Neural progenitor cell (in vitro differentiated cells): ENCODE measurements at places on chromosomes 2 and 18. TPM values are rescaled to one million over a fixed set of nuclear protein-coding genes. Genes with fewer than 3 reads are reported as not detected.

- H3K4me1 ChIP-seq: peaks cover 30% of the 10 kb centered on the region
- H3K36me3 ChIP-seq: no peaks in the 10 kb centered on the region
- no peaks in the 10 kb centered on the region for H3K27me3 ChIP-seq
- H3K27ac ChIP-seq: no peak overlapping the region
- H3K4me3 ChIP-seq: no peak overlapping the region
Measured at GRCh38 chr2:99987160-99987559, 155.2 kb downstream of the AFF3 start.

DNA sequence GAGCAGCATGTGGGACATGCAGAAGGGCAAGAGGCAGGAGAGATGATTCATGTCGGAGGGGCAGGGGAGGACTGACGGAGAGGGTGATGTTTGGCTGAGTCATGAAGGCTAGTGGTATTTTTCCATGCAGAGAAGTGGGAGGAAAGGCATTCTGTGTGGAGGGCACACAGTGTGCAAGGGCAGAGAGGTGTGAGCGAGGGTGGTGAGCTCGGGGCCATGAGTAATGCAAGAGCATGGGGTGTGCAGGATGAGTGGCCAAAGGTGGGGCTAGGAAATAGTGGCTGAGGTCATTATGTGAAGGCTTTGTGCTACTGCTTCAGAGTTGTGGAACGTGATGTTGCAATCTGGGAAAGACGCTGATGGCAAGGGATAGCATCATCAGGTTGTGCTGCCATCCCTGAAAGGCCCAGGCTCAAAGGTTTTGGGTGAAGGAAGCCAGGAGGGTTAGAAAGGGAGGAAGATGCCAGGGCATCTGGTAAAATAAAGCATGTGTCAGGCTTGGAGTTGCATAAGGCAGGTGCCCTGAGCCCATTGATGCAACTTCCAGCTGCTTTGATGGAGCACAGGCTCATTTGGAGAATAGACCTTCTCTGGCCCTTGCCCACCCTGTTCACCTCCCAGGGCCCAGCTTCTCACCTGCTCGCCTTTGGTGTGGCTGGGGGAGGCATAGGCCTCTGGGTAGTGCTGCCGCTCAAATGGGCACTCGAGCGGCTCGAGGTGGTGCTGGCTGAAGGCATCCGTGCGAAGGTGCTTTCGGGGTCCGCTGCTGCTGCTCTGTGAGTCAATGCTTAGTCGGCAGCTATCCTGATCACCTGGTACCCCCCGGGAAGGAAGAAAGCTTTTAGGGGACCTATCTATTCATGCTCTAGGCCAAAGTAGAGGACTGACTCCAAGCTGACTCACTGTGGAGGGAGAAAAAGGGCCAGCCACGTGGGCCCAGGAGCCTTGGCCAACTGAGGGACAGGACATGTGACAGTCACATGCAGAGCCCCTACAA, 37.5 kb downstream of the PAX8 start:
- H3K36me3 ChIP-seq: no peaks in the 10 kb centered on the region
- H3K27me3 ChIP-seq: no peaks in the 10 kb centered on the region
- H3K27ac ChIP-seq: no peak overlapping the region
- DNase-seq: no peak
- peaks cover 16% of the 10 kb centered on the region for H3K4me1 ChIP-seq

- peaks cover 3% of the 10 kb centered on the region for H3K4me1 ChIP-seq
- no peak overlapping the region for H3K4me3 ChIP-seq
Measured at GRCh38 chr18:41613003-41613609, 341.9 kb upstream of the PIK3C3 start.

- peaks cover 10% of the 10 kb centered on the region for H3K4me1 ChIP-seq
- peak; percentile 82 for DNase-seq
Measured at GRCh38 chr2:143259368-143259958, 130.2 kb downstream of the ARHGAP15 start.

GRCh38 chr2:30136764-30137444, 9.9 kb upstream of the YPEL5 start:
- no peaks in the 10 kb centered on the region for H3K36me3 ChIP-seq
- no peak overlapping the region for H3K4me3 ChIP-seq
- no peaks in the 10 kb centered on the region for H3K27me3 ChIP-seq

GRCh38 chr2:206392118-206392517, 51.2 kb upstream of the ADAM23 start:
- no peaks in the 10 kb centered on the region for H3K36me3 ChIP-seq
- H3K4me1 ChIP-seq: no peaks in the 10 kb centered on the region
- no peak overlapping the region for H3K27ac ChIP-seq
- no peak overlapping the region for H3K4me3 ChIP-seq
- H3K27me3 ChIP-seq: no peaks in the 10 kb centered on the region

GRCh38 chr2:43057026-43057741, 169.2 kb downstream of the ZFP36L2 start:
- no peak for DNase-seq
- H3K27me3 ChIP-seq: no peaks in the 10 kb centered on the region
- H3K27ac ChIP-seq: no peak overlapping the region
- peaks cover 34% of the 10 kb centered on the region for H3K4me1 ChIP-seq
- no peak overlapping the region for H3K4me3 ChIP-seq

- no peak for DNase-seq
- H3K27me3 ChIP-seq: no peaks in the 10 kb centered on the region
- H3K4me3 ChIP-seq: no peak overlapping the region
- no peaks in the 10 kb centered on the region for H3K4me1 ChIP-seq
- H3K27ac ChIP-seq: no peak overlapping the region
- H3K36me3 ChIP-seq: no peaks in the 10 kb centered on the region
Measured at GRCh38 chr18:8515142-8515865, 93.9 kb upstream of the RAB12 start.

GRCh38 chr2:131039535-131039907, 53.7 kb downstream of the FAM168B start:
- peaks cover 17% of the 10 kb centered on the region for H3K27me3 ChIP-seq
- peaks cover 10% of the 10 kb centered on the region for H3K4me1 ChIP-seq
- H3K4me3 ChIP-seq: no peak overlapping the region
- no peak overlapping the region for H3K27ac ChIP-seq

DNA sequence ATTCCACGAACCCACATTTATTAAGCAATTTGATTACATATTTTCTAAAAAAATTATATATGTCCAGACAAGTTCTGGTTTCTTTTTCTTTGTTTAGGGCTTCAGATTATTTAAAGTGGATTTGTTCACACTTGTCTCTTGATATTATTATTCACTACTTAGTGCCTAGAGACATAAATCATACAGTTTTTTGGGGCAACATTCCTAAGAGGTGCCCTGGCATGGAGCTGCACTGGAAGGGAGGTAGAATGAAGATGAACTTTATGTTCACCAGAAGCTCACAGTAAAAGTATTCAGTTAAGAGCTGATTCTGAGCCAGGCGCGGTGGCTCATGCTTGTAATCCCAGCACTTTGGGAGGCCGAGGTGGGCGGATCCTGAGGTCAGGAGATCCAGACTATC, 762.7 kb upstream of the TMEFF2 start:
- no peak overlapping the region for H3K27ac ChIP-seq
- H3K4me1 ChIP-seq: no peaks in the 10 kb centered on the region
- no peaks in the 10 kb centered on the region for H3K27me3 ChIP-seq
- no peak for DNase-seq

GRCh38 chr2:2016651-2017311, 272.5 kb upstream of the PXDN start:
- DNase-seq: no peak
- no peaks in the 10 kb centered on the region for H3K36me3 ChIP-seq
- H3K27ac ChIP-seq: no peak overlapping the region
- H3K4me1 ChIP-seq: peaks cover 36% of the 10 kb centered on the region

DNA sequence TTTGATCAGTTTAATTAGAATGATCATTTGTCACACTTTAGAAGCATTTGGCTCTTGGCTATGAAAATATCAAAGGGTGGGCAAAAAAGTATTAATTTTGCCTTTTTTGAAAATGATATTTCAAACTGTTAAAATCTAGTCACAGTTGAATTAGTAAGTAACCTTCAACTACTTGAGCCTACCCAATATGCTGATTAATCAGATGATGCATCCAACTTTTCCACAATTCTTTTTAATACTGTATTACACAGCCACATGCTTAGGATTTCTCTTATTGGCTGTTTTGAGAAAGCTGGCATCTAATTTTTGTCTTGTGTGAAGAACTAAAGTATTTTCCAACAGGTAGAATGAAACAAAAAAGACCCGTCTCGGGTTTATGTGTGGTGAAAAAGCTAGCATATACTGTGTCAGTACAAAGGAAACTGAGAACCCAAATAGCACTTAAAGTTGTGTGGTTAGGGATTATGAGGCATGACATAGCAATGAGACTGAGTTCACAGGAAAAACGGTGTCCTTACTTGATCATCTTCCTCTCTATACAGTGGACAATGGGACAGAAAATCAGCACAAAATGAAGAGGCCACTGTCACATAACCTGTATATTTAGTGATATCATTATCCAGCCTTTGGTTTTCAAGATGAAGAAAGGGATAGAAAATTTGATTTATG, 11.7 kb downstream of the OSBPL6 start:
- no peaks in the 10 kb centered on the region for H3K27me3 ChIP-seq
- DNase-seq: no peak
- no peak overlapping the region for H3K27ac ChIP-seq
- H3K4me1 ChIP-seq: peaks cover 41% of the 10 kb centered on the region

Gene ARHGEF33
- total RNA-seq: 0.19 and 2.5 TPM in 2 replicates

Gene L3MBTL4
- total RNA-seq: 0.31 and 0.34 TPM in 2 replicates

Gene DLX2
- total RNA-seq: 0.19 TPM in 1 of 2 replicates, not detected in the other

Gene FOXI3
- total RNA-seq: 0.51 and 0.90 TPM in 2 replicates

Gene SPAG16
- total RNA-seq: 48.5 and 70.3 TPM in 2 replicates
